ENCODE measurements at places on chromosomes 5 and 9.

- peak; percentile 75 for DNase-seq
These were observed 17.3 kb downstream of the CHD1 start for GRCh38 chr5:98911280-98912040.

DNA sequence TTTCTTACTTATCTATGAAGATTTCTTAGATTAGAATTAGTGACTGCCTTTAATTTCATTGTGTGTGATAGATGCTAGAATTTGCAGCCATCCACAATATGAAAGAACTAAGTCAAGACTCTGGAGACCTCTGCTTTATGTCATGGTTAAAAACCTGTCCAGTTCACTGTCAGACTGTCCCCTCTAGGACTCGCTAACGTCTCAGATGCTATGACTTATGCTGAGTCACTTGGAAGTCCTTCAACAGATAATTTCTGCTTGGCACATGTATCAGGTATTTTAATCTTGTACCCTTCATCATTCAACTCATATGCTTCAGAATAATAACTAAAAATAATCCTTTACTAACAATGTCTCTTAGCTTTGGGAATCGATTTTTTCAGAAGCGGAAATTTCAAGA, 230.5 kb upstream of the DMAC1 start:
- no peak for DNase-seq

- no peak for DNase-seq
These were observed 221.5 kb upstream of the FAM174A start for GRCh38 chr5:100313657-100314056.

GRCh38 chr5:114311968-114312367, 49.9 kb upstream of the KCNN2 start:
- DNase-seq = no peak

DNA sequence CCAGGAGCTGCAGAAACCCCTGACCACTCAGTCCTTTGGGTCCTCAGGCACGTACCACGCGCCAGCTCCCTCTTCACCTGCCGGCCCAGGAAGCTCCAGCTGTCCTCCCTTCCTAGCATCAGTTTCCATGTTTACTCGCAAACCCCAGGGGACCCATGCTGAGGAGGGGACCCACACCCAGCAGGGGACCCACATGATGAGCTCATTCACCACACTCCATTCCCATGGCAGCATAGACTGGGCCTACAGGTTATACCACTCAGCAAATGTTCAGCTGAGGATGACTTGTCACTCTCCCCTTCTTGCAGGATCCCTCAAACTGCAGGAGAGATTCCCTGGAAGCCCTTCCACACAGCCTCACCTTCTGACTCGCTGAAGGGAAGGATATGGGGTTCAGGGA, 73.5 kb upstream of the GALNT10 start:
- peak; percentile 30 for DNase-seq

DNA sequence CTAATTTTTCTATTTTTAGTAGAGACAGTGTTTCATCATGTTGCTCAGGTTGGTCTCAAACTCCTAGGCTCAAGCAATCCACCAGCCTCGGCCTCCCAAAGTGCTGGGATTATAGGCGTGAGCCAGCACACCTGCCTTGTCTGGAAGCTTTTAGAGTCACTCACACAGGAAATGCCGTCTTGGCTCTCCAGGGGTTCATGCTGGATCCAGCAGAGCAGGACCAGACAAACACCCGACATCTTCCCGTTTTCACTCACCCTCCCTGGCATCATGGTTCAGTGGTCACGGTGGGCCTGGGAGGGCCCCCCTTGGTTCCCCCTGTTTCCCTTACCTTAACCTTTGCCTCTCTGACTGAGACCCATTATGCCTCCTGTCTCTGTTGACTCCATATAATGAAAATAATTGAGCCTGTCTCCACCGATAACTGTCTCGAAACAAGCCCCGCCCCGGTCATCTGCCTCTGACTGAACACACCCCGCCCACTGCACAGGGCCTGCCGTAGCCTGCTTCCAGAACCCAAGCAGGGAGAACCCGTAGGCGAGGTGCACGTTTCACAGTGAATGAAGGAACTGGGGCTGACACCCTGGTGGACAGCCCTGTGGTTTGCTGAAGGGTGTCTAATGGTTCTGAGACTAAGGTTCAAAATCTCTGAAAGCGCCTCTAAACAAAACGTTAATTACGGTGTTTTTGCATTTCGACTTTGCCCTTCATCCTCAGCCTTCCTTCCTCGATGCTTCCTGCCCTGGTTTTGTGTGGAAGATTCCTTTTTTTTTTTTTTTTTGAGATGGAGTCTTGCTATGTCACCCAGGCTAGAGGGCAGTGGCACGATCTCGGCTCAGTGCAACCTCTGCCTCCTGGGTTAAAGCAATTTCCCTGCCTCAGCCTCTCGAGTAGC, 39.7 kb upstream of the SPRY4 start:
- peak; percentile 51 for DNase-seq

DNA sequence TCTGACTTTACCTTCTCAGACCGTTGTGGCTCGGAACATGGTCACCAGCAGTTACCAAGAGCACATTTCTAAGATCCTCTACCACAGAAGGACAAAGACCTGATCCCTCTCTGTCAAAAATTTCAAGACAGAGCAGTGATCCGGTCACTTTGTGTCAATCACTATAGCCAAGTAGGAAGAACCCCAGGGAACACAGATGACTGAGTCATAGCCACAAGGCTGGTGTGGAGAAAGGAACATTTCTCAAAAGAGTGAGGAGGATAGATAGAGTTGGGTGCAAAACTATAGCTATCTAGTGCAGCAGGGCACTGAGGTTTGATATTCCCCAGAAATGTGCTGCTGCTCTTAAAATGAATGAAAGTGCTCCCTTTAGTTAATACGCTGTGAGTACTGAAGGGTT, 130.7 kb upstream of the SMIM23 start:
- no peak for DNase-seq

- no peak for DNase-seq
These were observed 43.9 kb downstream of the NSA2 start for GRCh38 chr5:74810915-74811314.

DNA sequence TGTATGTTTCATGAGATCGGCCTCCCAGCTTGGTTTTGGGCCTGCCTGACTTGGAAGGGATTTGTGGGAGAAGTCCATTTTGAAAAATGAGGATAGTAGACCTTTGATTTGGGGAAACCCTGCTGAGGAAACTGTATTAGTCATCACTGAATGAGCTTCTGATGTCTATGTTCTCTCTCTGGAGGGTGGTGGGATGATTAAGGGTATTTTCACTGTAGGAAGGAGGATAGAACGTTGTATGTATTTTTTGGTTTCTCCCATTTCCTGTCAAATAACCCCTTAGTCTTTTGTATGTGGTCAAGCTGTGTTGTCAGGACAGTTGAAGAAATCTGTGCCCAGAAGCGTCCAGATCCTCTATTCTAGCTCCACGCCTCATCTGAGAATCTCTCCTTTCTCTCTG, 151.9 kb downstream of the INSYN2B start:
- no peak for DNase-seq

GRCh38 chr5:90575712-90576111, 17.1 kb downstream of the ADGRV1 start:
- no peak for DNase-seq

- DNase-seq = no peak
These were observed 8.5 kb downstream of the OSTF1 start for GRCh38 chr9:75096796-75097195.

DNA sequence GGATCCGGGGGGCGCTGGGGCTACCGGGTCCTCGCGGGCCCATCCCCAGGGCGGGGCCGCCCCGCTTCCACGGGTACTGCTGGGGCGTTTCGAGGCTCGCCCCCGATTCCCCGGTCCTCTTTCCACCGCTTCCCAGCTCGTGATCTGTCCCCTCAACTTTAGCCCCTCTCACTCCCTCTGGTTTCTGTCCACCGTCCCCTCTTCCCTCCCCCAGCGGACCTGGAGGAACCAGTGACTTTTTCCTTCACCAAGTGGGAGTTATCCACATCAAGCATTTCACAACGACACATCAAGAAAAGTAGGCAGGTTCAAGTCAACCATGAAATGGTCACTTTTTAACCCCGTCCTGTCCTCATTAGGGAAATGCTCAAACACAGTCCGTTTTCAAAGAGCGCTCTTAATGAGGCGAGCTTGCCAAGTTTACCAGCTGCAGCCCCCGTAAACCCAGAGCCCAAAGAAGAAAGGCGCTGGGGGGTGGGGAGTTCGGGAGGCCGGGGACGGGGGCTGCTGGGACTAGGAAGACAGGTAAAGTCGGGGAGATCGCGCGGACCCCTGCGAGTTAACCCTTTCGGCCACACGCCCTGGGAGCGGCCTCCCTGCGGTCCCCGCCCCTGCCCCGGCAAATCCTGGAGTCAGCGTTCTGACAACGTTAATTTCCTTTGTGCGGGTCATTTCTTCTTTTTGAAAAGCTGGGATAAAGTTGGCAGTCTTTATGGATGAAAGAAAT, 2.1 kb upstream of the NFIB start:
- no peak for DNase-seq

DNA sequence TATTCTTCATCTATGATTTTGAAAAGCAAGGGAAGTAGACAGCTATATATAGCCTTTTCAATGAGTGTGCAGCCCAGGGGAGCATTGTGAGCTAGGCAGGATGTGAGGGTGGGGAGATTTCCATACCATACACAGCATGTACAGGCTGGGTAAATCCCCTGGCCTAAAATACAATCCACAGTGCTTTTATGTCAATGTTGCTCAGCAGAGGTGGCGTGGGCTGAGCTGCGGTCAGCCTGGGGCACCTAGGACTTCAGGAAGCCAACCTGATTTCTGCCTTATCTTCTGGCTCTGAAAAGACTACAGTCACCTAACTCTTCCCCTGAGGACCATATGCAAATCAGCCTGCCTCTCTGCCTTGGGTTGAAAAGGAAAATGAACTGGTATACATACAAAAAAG, 6.3 kb upstream of the GARIN3 start:
- DNase-seq = no peak

DNA sequence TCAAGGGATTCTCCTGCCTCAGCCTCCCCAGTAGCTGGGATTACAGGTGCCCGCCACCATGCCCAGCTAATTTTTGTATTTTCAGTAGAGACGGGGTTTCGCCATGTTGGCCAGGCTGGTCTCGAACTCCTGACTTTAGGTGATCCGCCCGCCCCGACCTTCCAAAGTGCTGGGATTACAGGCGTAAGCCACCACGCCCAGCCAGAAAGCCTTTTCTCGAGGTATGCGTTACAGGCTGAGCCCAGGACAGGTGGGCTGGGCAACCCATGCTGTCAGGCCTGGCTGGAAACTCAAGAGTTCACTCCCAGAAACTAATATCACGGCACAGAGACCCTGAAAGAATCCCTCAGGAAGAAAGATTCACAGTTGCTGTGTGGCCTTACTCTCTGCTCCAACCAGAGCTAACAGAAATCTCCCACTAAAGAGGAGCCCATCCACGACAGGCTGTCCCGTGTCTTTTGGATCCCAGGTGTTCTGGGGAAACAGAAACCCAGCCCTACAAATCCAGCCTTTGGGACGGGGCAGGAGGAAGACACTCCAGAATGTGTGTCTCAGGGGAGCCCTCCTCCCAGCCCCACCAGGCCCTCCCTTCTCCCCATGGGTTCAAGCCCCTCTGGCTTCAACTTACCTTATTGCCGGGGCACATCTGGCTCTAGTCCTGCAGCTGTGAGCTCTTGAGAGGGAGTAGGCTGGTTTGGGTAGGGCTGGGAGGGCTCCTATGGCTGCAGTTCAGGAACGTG, 400 bp downstream of the TIFAB start:
- DNase-seq = no peak

GRCh38 chr9:99634186-99634585, 187.5 kb upstream of the NR4A3 start:
- no peak for DNase-seq

GRCh38 chr5:110968246-110969005, 103.1 kb upstream of the TSLP start:
- DNase-seq = no peak

DNA sequence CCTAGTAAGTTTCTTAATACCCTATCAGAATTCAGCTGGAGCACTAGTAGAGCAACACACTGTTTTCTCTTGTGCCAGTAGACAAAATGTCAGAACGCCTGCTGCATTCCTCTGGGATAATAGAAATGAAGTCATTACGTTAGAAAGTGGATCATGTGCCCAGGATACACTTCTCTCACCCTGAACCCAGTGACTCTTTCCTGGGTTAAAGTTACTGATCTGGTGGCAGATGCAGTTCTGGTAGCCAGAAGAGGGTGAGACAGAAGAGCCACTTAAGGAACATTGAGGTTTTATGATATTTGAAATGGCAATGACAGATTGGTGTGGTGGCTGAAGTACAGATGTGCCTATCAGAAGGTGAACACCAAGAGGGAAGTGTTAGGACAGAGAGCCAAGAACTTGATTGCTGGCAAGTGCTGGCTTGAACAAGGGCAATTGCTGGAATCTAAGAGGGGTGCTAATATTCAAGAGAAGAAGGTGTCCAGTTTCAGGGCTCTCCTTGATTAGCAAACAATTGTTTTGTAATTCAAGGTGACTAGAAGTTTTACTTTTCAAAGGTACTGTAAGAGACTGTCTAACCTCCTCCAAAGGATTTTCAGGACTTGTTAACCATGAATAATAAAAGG, 93.7 kb upstream of the ERBIN start:
- DNase-seq = no peak

- DNase-seq = no peak
These were observed 22.1 kb downstream of the LRRC19 start for GRCh38 chr9:26983340-26983739.

DNA sequence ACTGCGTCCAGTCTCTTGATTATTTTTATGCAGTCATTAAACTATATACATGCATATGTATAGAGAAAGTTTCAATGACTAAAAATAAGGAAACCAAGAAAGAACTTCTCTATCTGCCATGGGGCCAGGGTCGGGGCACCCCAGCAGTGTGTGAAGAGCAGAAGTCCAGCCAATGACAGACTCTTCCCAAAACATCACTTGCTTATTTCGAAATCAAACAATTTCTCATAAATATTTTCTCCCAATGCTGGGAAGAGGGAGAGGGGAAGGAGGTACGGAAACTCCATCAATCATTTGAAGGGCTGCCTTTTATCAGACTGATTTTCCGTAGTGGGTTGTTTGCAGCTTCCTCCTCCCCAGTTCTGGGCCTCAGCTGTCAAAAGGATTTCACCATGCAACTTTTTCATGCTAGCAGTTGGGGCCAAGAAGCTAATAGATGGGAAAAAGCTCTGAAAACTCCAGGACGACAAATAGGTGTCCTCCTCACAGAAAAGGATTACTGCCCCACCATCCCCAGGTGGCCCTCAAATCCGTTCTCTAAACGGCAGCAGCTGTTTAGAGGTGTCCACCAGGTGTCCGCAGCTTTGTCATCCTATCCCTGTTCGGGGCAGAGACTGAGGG, 617 bp upstream of the FPGS start:
- DNase-seq = no peak

GRCh38 chr5:128329386-128329939, 208.6 kb downstream of the FBN2 start:
- no peak for DNase-seq

GRCh38 chr5:22787807-22788206, 65.3 kb downstream of the CDH12 start:
- no peak for DNase-seq

- peak; percentile 27 for DNase-seq
These were observed 73.4 kb upstream of the PPARGC1B start for GRCh38 chr5:149656576-149657182.

- no peak for DNase-seq
These were observed 24.4 kb upstream of the SMAD5 start for GRCh38 chr5:136108180-136108611.
